ENCODE measurements at places on chromosomes 5 and 9.

GRCh38 chr9:136558373-136558772 is 12.5 kb upstream of the NOTCH1 start:
- no peak for DNase-seq

DNA sequence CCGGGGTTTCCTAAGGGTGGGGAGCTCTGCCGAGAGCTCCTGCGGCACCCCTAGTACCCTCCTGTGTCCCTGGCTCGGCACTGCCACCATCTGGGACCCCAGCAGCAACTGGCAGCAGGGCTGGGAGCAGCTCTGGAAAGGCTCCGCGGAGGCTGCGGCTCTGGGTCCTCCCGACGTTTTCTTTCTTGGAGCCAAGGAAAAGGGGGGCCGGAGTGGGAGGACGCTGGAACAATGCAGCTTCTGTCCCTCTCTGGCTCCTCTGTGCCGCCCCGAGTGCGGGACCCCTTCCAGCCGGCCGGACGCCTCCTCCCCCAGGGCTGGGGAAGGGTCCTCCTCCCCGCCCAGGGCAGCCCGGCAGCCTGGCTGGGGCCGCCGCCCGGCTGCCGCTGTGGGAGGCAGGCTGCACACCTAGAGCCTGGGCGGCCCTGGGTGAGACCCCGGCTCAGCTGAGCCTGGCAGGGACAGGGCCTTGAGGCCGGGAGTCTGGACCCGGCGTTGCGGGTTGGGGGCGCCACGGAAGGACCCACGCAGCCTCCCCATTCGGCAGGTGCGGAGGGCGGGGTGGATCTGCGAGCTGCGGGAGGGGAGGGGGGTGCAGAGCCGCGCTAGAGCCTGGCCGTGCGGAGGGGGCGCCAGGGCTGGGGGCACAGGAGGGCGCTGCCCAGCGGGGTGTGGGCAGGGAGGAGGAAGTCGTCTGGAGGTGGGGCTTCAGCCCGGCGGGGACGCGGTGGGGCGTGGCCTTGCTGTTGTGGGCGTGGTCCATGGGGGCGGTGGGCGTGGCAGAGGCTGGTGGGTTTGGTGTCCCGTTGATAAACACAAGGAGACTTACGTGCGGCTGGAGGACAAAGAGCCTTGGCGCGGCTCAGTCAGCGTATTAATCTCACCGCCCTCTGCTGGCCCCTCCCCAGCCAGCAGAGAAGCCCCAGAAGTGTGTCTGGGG is 15.1 kb downstream of the GPSM1 start:
- peak; percentile 37 for DNase-seq

DNA sequence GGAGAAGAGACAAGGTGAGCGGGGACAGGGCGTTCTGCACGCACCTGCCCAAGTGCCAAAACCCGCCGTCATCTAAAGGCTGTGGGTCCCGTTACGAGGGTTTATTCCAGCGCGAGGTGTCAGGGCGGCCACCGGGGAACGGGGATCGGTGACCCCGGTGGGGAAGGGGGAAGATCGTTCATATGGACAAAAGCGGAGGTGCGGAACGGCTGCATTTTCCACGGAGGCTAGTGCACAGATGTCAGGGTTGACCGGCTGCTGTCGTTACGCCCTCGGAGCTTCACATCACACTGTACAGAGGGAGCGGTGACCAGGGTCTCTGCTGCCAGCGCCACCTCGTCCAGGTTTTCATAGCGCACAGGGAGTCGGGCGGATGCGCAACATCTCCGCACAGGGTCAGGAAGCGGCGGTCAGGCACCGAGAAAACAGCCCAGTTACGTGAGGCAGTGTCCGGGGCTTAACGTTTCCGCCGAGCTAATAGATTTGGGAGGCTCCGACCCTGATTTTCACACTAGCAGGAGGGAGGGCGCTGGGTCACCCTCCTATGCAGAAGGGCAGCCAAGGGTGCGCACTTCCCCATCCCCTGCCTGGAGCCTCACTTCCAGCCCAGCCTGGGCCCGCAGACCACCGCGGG is 13.5 kb downstream of the BTNL9 start:
- DNase-seq: no peak

DNA sequence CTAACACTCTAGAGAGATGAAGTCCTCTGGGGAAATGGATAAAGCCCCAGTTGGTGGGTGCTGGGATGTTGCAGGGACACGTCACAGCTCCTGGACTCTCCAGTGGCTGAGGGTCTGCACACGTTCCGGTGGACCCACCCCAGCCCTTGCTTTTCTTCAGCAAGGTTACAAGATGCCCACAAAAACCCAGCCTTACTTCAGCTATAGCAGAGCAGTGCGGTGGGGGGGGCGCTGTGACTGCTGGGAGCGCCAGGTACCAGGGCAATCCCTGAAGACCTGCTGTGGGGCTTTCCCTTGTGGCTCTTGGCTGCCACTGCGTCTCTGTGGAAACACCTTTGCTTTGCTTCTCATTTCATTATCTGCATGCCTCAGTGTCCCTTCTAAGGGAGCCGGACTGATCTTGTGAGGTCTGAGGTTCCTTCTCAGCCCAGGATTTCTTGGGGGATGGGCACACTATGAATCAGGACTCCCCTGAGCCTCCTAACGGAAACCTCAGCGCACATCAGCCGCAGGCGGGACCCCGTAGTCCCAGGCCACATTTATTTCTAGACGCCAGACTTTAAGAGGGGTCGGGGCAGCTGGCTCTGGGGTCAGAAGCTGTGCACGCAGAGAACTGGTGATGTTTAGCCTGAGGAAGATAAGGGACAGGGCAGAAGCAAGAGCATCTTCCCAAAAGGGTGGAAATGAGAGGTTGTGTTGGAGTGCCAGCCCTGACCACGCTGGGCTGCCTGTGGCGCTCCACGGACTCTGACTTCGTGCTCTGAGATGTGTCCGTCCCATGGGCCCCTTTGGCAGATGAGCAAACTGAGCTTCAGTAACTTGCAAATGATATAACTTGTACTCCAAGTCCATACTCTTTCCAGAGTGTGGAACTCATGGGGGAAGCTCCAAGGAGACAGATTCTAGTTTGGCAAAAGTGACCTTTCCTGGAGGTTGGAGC is 106.8 kb downstream of the WNK2 start:
- no peak for DNase-seq

- no peak for DNase-seq
Measured at GRCh38 chr5:179439181-179439985, 94.1 kb upstream of the ADAMTS2 start.

- peak; percentile 53 for DNase-seq
Measured at GRCh38 chr5:75053054-75053303, 621 bp upstream of the GCNT4 start.

GRCh38 chr9:2234371-2234893 is 219.3 kb downstream of the SMARCA2 start:
- DNase-seq: no peak

DNA sequence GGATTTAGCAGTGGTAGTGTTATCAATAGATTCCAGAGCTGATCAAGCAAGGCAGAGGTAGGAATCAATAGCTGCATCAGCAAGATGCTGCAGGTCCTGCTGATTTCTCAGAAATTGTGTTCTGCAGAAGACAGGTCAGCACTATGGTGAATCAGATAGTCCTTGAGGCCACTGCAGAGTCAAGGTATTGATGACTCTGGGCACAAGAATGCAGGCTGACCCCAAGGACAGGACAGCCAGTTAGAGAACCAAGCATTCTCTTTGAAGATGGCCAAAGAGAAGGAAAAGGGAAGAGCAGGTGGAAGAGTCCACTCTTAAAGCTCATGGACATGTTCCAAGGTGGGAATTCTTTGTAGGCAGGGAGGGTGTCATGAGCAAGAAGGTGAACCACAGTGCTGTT is 28.0 kb downstream of the PRUNE2 start:
- no peak for DNase-seq

GRCh38 chr5:38722918-38723317 is 122.9 kb upstream of the OSMR start:
- DNase-seq: no peak

- DNase-seq: no peak
Measured at GRCh38 chr5:95591490-95591901, 28.4 kb upstream of the GPR150 start.

DNA sequence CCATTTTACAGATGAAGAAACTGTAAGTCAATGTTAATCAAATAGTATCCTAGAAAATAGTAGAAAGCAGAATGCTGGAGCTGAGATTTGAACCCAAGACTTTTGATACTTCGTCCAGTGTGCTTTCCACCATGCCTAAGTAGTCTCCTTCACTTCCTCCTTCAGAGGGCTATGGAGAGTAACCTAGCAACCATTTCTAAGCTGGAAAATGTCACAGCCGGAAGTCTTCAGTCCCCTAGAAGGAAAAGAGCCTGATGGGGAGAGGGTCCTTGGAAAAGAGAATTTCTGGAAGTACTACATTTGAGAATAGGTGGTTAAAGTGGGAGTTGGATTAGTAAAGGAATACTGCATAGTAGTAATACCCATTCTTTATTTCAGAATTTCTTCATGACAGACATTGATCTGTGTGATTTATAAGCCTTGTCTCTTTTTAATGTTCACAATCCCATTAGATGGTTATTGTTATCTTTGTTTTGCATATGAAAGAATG is 32.7 kb downstream of the PCDHAC2 start:
- DNase-seq: no peak

- DNase-seq: no peak
Measured at GRCh38 chr9:99433095-99433494, 211.0 kb downstream of the SEC61B start.

GRCh38 chr5:132471151-132471907 is 19.2 kb downstream of the IRF1 start:
- peak; percentile 62 for DNase-seq

DNA sequence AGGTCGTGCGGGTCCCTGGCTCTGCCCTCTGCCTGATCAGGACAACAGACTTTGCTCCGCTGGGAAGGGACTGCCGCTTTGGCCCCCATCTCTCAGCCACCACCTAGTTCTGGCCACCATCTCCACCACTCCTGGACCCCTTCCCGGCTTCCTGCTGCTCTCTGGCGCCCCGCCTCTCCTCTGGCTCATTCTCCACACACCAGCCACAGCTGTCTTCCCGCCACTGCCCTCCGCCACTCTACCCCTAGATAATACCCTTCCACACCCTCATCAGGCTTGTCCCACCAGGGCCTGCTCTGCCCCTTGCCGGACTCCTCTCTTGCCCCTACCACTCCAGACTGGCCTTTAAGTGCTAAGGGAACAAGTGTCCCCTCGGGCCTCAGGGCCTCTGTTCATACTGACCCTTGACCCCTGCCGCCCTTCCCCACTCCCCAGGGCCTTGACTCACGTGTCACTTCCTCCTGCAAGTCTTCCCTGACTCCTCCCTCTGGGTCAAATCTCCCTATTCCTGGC is 3.0 kb upstream of the CDX1 start:
- no peak for DNase-seq

GRCh38 chr9:83981126-83981871 is 694 bp downstream of the RMI1 start:
- DNase-seq: no peak

DNA sequence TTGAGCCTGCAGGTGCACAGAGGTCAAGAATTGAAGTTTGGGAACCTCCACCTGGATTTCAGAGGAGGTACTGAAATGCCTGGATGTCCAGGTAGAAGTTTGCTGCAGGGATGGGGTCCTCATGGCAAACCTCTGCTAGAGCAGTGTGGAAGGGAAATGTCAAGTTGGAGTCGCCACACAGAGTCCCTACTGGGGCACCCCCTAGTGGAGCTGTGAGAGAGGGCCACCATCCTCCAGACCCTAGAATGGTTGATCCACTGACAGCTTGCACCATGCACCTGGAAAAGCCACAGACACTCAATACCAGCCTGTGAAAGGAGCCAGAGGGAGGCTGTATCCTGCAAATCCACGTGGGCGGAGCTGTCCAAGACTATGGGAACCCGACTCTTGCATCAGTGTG is 78.0 kb downstream of the GABRA1 start:
- DNase-seq: no peak

DNA sequence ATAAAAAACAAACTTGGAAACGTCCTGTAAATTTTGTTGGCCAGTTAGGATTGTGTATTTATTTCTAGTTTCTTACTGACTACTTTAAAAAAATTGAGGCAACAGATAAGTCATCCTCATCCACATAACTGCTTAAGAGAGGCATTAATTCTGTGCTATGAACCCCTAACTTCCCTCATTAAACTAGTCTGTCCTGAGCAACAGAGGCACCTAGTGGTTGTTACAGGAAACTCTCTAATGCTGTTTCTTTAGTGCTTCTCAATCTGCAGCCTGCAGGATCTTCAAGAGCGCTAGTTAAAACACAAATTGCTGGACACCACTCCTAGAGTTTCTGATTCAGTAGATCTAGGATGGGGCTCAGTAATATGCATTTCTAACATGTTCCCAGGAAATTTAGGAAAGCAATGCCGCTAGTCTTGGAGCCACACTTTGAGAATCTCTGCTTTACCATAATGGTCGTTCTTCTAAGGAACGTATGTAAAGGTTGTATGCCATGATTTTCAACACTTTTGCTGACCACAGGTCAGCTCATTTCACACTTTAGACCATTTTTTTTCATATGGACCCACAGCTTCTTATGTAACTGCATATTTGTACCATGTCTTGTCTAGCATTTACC is 410.1 kb upstream of the SMARCA2 start:
- no peak for DNase-seq

DNA sequence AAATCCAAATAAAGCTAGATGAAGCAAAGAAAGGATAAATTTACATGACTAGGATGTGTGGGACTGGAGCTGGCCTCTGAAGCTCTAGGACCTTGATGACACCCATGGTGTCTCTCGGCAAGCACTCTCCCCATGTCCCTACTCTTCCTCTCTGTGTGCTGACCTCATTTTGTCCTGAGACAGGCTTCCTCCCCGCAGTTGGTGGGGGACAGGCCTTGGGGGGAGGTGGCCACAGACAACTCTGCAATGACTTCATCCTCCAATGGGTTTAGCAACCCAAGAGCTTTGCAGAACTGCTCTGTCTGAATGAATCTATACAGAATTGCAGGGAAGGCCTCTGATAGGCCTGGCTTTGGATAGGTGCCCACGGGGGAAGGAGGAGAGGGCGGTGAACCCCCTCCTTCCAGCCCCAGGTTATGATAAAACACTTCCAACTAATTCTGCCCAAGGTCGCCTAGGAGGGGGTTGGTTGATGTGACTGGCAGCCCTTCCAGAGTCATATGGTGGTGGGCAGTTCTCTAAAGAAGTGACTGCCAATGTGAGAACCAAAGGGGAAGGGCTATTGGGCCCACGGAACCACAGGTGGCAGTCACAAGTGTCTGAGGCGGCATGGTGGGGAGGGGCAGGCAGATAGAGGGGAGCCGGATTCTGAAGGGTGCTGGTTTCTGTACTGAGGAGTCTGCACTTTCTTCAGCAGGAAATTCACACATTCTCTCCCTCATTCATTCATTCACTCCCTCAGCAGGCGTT is 6.0 kb downstream of the SLC6A7 start:
- no peak for DNase-seq

DNA sequence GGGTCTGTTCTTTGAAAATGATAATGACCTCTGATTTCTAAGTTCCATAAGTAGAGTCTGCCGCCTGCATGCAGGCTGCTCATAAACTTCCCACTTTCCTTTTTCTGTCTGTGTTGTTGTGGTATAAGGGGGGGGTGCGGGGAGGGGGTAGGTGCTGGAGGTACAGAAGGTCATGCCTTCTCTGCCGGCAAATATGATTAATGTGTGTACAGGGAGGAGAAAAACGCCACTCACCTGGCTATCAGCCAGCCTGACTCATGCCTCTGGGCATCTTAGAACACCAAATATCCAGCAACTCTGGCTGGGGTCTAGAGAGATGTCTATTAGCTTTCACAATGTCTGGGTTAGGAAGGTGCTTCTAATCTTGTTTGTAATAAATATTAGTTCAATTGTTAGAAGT is 128.3 kb downstream of the EFNA5 start:
- no peak for DNase-seq

Measured in CD4-positive, alpha-beta memory T cell (primary cell).